IgD-negative memory B cell (primary cell): ENCODE measurements at places on chromosomes 4 and X. TPM values are rescaled to one million over a fixed set of nuclear protein-coding genes. Genes with fewer than 3 reads are reported as not detected.

Gene NAA15
- polyA plus RNA-seq = 38.9 TPM

Gene PAGE2B
- polyA plus RNA-seq = not detected

Gene FGF13
- 0.29 TPM for polyA plus RNA-seq

Gene SPACA5
- polyA plus RNA-seq = not detected

Gene ERVMER34-1
- polyA plus RNA-seq = not detected

Gene F11
- polyA plus RNA-seq = not detected

Gene RIPPLY1
- polyA plus RNA-seq = not detected

Gene STATH
- polyA plus RNA-seq = not detected

Gene TDO2
- polyA plus RNA-seq = not detected
